NCI-H1417 (cell line): ENCODE measurements at places on chromosomes 13 and 19.
A peak's percentile ranks its signal among the peaks of the same experiment; 100 is the strongest.

GRCh38 chr13:101218484-101218883 lies 197.8 kb downstream of the NALCN start:
- no peak for DNase-seq

- DNase-seq: no peak
These were observed 19.4 kb upstream of the RANBP3 start for GRCh38 chr19:5997371-5997770.

DNA sequence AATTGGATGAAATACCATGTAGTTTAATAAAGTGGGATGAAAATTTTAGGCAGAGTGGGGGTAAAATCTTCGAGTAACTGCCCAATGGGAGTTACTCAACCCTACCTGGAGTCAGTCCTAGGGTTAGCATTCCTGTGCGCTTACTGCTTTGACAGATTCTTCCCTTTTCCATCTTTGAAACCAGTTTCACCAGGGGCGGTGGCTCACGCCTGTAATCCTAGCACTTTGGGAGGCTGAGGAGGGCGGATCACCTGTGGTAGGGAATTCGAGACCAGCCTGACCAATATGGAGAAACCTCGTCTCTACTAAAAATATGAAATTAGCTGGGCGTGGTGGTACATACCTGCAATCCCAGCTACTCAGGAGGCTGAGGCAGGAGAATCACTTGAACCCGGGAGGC lies 37.0 kb upstream of the CXCL17 start:
- no peak for DNase-seq

GRCh38 chr19:45882652-45883585 lies 3.0 kb downstream of the IRF2BP1 start:
- DNase-seq: peak; percentile 68

DNA sequence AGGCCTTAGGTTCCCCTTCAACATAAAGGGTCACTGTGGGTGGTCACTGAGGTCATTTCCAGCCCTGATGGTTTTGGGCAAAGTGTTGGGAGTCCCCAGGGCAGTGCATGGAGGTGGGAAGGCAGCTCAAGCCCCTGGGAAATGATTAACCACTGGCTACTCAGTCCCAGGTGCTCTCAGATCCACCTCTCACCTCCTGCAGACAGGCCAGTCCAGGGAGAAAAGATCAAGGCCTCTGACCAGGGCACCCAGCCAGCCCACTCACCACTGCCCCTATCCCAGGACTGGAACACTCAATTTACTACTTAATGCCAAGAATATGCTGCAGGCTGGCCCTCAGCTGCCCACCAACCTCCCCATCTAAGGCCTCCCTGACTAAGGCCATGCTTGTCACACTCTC lies 1307.9 kb downstream of the UQCRFS1 start:
- no peak for DNase-seq

DNA sequence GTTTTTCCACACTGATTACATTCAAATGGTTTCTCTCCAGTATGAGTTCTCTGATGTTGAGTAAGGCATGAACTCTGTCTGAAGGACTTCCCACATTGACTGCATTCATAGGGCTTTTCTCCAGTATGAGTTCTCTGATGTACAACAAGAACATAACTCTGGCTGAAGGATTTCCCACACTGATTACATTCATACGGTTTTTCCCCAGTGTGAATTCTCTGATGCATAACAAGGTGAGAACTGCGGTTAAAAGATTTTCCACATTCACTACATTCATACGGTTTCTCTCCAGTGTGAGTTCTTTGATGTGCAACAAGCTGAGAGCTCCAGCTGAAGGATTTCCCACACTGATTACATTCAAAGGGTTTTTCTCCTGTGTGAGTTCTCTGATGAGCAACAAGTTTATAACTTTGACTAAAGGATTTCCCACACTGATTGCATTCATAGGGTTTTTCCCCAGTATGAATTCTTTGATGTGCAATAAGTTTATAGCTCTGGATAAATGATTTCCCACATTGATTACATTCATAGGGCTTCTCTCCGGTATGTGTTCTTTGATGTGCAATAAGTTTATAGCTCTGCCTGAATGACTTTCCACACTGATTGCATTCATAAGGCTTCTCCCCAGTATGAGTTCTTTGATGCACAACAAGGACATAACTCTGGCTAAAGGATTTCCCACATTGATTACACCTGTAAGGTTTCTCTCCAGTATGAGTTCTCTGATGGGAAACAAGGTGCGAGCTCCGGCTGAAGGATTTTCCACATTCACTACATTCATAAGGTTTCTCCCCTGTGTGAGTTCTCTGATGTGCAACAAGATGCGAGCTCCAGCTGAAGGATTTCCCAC lies 23.5 kb downstream of the ZNF180 start:
- peak; percentile 51 for DNase-seq

- no peak for DNase-seq
These were observed 18.3 kb upstream of the SLC1A6 start for GRCh38 chr19:14997981-14998380.

- no peak for DNase-seq
These were observed 24.1 kb upstream of the NDFIP2 start for GRCh38 chr13:79456656-79457365.

GRCh38 chr19:29417048-29417447 lies 108.7 kb upstream of the VSTM2B start:
- peak; percentile 86 for DNase-seq

DNA sequence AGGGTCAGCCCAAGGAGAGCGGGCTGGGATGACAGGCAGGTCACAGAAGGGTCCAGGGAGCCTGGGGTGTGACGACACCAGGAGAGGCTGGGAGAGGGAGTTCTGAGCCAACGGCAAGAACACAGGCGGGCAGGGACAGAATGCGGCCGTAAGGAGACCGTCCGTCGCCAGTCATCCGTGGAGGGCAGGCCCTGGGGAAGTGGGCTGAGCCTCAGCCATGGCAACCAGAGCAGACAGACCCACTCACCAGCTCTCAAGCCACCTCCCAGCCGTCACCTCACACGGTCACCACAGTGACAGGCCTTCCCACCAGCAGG lies 3.7 kb upstream of the TMEM86B start:
- DNase-seq: peak; percentile 17

DNA sequence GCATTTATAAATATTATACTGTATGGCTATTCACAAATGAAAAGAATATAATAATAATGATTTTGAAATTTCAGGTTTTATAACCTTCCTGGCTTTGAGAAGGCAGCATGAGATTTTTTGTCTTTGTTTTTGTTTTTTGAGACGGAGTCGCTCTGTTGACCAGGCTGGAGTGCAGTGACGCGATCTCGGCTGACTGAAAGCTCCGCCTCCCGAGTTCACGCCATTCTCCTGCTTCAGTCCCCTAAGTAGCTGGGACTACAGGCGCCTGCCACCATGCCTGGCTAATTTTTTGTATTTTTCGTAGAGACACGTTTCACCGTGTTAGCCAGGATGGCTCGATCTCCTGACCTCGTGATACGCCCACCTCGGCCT lies 64.1 kb downstream of the ZNF429 start:
- no peak for DNase-seq

- no peak for DNase-seq
These were observed 162.6 kb downstream of the TEX29 start for GRCh38 chr13:111482806-111483620.

DNA sequence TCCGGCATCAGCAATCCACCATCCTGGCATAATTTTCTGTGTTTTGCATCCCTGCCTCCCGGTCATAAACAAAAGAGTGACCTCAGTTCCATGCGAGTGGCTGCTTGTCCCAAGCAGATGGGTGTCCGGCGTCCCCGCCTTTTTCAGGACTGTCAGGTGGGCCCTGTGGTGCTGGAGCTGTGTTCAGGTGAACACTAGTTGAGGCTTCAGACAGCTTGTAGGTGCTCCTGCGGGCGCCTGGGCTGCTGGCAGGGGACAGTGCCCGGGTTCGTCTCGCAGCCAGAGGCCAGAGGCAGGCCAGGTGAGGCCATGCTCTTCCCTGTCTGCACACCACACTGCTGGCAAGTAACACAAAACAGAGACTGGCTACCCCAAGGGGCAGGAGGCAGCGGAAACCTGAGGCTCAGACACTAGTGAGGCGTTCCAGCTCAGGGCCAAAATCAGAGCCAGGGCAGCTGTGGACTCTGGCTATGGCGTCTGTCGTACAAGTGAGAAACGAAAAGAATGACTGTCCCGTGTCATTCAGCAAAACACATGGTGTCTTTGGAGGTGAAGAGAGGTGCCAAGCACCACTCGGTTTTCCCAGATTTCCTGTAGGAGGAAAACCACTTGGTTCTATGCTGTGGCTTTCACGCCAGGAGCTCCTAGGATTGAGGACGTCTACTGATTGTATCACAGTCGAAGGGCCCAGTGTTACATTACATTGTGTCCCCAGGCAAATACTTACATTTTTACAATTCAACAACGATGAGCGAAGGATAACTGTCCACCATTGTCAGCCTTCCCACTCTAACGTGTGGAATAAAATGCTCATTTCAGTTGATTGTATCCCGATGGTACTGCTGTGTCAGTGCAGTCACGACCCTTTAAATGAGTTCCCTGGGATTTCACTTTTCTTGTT lies 104.0 kb downstream of the ATP11A start:
- no peak for DNase-seq

DNA sequence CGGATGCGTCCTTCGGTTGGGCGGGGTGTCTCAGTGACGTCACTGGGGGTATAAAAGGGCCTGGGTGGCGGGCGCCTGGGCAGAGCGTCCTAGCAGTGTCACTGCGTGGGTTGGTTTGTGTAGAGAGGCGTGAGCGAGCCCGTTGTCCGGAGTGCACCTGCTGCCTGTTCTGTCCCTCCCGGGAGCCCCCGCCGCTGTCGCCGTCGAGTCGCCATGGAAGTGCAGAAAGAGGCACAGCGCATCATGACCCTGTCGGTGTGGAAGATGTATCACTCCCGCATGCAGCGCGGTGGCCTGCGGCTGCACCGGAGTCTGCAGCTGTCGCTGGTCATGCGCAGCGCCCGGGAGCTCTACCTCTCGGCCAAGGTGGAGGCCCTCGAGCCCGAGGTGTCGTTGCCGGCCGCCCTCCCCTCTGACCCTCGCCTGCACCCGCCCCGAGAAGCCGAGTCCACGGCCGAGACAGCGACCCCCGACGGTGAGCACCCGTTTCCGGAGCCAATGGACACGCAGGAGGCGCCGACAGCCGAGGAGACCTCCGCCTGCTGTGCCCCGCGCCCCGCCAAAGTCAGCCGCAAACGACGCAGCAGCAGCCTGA lies 2.9 kb downstream of the IER2 start:
- DNase-seq: peak; percentile 98

- no peak for DNase-seq
These were observed 3.0 kb upstream of the HIPK4 start for GRCh38 chr19:40392894-40393517.

- peak; percentile 26 for DNase-seq
These were observed 124.8 kb downstream of the DCLK1 start for GRCh38 chr13:36006347-36006746.

DNA sequence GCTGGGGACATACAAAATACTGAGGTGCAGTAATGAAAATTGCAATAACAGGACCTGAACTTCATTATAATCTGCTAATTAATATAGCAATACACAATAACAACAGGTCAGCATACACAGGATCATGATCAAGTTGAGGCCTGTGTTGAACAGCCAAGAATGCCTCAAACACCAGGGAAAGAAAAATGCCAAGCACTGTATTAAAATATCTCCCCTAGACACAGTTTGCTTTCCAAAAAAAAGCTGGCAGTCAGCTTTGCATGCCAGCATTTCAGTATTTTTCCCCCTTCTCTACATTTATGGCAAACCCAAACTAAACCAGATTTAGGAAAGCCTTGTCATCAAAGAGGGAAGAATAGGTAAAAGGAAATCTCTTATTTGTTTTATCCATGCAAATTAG lies 226.9 kb downstream of the LHFPL6 start:
- DNase-seq: no peak

DNA sequence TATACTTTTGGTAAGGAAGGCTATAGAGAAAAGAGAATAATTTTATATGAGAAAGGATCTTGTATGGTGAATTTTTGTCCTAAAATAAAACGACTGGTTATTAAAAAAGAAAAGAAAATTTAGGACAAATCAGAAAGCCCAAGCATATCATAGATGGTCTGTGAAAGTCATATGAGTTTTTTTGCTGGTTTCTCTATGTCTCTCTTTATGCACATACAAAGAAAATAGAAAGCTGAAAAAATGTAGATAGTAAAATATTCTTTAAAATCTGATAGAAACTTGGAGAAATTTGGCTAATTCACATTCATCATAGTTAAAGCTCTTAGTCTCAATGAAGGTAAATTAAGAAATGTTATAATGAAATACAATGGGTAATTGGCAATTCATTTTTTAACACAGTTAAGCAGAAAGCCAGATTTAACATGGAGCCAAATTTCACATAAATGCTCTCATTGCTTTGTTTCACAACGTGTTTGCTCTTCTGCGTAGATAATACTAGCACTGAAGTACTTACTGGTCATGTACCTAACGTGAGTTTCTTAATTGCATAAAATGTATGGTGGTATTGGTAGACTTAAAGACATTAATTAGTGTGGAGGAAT lies 621.5 kb upstream of the ATXN8OS start:
- DNase-seq: no peak

DNA sequence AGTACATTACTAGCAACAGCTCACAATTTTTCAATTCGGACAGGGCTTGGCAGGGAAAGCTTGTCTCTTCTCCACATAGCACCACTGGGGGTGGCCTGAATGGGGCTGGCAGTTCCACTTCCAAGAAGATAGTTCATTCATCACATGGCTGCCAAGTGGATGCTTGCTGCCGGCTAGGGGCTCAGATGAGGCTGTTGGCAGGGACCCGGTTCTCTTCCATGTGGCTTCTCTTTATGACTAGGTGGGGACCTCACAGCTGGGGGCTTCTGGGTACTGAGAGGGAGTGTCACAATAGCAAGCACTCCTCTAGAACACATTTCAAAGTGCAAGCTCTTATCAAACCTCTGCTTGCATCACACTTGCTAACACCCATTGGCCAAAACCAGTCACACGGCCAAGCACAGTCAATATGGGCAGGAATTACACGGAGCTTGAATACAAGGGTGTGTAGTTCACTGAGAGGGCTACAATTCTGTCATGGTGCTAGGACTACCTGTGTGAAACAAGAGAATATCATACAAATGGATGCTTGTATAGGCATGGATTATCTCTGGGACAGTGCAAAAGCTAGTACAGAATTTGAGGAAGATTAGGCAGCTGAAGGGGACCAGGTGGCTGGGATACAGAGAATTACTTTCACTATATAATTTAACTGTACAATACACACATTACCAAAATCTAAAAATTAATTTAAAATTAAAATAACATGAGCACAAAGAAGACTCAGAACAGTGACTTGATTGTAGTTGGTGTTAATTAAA lies 32.3 kb downstream of the ATP7B start:
- DNase-seq: no peak
